ENCODE measurements at places on chromosomes 16 and 17.

GRCh38 chr17:67049025-67049739 is 4.8 kb downstream of the CACNG1 start:
- DNase-seq = no peak

DNA sequence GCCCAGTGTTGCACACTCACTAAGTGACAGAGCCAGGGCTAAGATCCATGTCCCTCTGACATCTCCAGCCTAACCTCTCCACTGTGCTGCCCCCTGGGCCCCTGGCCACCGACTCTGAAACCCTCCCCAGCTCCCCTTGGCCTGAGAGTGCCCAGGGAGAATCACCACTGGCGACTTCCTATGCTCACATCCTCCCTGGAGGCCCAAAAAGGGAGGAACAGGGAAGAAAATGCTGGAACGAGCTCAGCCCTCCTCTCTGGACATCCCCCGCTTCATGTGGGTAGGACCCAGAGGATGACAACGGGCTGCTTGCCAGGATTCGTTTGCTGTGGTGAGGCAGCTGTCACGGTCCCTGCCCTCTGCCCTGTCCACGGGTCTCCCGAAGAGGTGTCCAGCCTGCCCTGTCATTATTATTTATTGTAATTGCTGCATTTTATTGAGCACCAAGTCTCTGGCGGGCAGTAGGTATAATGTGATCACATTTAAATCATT is 153.5 kb upstream of the RPL38 start:
- no peak for DNase-seq

DNA sequence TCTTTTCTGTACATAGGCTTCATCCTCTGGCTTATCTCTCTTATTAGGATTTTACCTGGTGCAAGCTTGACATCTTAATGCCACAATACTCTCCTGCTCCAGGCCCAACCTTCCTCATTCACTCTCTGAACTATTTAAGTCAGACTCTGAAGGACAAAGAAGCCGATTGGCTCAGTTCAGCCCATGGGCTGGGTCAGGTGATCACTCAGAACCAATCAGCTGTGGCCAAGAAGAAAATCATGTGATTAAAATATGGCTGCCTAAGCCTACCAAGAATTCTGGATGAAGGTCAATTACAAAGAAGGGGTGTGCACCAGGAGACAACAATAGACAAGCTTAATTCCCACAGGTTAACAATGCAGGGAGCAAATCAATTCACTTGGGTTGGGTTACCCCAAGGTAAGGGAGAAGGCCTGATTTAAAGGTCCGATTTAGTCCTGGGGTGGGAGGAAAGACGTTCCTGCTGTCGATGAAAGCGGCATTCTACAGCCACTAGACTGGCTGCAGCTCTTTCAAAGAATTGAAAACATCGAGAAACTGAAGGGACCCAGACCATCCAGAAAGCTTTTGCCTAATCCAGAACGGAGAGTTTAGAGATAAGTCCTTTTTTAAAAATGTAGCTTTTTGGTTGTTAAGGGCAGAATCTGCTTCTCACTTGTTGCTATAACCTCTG is 42.9 kb upstream of the NFAT5 start:
- DNase-seq = peak; percentile 17

GRCh38 chr17:49978501-49978900 is 9.5 kb downstream of the DLX4 start:
- DNase-seq = no peak

- no peak for DNase-seq
Observed at GRCh38 chr17:885971-886571, 93.5 kb downstream of the NXN start.

All from stimulated activated CD4-positive, alpha-beta T cell treated with anti-CD3 and anti-CD28 coated beads, Interleukin-15, amount 100 ng/mL, for 24 hours (primary cell).